ENCODE measurements at places on chromosomes 2 and 18. TPM values are rescaled to one million over a fixed set of nuclear protein-coding genes. Genes with fewer than 3 reads are reported as not detected.

CSRNP3 gene
- total RNA-seq, result not detected

OTX1 gene
- 0.68 TPM for total RNA-seq

SERPINB12 gene
- not detected for total RNA-seq

SUCLG1 gene
- total RNA-seq, result 49.6 TPM

POMC gene
- total RNA-seq, result not detected

TUBB6 gene
- total RNA-seq, result 738 TPM

SCN9A gene
- total RNA-seq, result not detected

HOXD11 gene
- not detected for total RNA-seq

MXD1 gene
- 5.2 TPM for total RNA-seq

SETBP1 gene
- total RNA-seq, result not detected

HJURP gene
- total RNA-seq, result 38.5 TPM

SLC5A6 gene
- total RNA-seq, result 60.0 TPM

ARHGAP28 gene
- total RNA-seq, result 0.61 TPM

SALL3 gene
- not detected for total RNA-seq

B3GNT2 gene
- 21.3 TPM for total RNA-seq

AGXT gene
- not detected for total RNA-seq

MAL gene
- not detected for total RNA-seq

NEU2 gene
- total RNA-seq, result not detected

STPG4 gene
- total RNA-seq, result not detected

ASPRV1 gene
- total RNA-seq, result 0.55 TPM

DNER gene
- total RNA-seq, result not detected

IRS1 gene
- total RNA-seq, result 24.6 TPM

MAP4K3 gene
- 36.8 TPM for total RNA-seq

RAPH1 gene
- total RNA-seq, result 4.4 TPM

LONRF2 gene
- not detected for total RNA-seq

MBOAT2 gene
- total RNA-seq, result 51.1 TPM

GALNT13 gene
- total RNA-seq, result 22.8 TPM

IL36A gene
- not detected for total RNA-seq

DLX2 gene
- total RNA-seq, result 5.0 TPM

TCF23 gene
- not detected for total RNA-seq

CXCR1 gene
- total RNA-seq, result not detected

GAD1 gene
- total RNA-seq, result 52.5 TPM

RIT2 gene
- not detected for total RNA-seq

DQX1 gene
- total RNA-seq, result not detected

SPDYA gene
- total RNA-seq, result 1.7 TPM

C1GALT1C1L gene
- total RNA-seq, result not detected

CD226 gene
- 0.31 TPM for total RNA-seq

MDH1B gene
- 6.9 TPM for total RNA-seq

CCDC85A gene
- total RNA-seq, result 0.80 TPM

SLC14A1 gene
- total RNA-seq, result not detected

FBXO41 gene
- total RNA-seq, result 11.1 TPM

RAB6D gene
- total RNA-seq, result 0.06 TPM

CPS1 gene
- total RNA-seq, result 12.8 TPM

LRPPRC gene
- total RNA-seq, result 242 TPM

TWIST2 gene
- total RNA-seq, result 33.3 TPM

NAT8 gene
- not detected for total RNA-seq
